Stimulated activated CD4-positive, alpha-beta T cell treated with anti-CD3 and anti-CD28 coated beads, TNF-alpha, amount 100 ng/mL, for 1 hour (primary cell): ENCODE measurements at places on chromosomes 7 and 10.

GRCh38 chr7:40324914-40325313 lies 190.1 kb downstream of the SUGCT start:
- no peak for DNase-seq

DNA sequence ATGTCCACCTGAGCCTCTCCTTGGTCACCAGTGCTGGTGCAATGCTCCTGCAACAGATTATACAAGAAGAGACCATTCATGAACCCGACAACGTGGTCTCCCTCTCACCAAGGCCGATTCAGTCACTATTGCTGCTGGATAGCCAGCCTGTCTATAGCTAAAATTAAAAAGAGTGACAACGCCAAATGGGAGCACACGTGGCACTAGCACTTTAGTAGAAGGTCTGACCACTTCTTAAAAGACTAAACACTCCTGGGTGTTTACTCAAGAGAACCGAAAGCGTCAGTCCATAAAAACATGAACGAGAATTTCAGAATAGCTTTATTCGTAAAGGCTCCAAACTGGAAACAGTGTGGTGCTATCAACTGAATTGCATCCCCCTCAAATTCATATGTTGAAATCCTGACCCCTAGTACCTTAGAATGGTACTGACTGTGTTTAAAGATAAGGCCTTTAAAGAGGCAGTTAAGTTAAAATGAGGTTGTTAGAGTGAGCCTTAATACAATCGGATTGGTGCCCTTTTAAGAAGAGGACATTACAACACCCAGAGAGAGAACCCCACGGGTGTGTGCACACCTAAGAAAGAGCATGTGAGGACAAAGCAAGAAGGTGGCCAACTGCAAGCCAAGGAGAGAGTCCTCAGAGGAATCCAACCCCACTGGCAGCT lies 4.4 kb upstream of the GALNTL5 start:
- no peak for DNase-seq

DNA sequence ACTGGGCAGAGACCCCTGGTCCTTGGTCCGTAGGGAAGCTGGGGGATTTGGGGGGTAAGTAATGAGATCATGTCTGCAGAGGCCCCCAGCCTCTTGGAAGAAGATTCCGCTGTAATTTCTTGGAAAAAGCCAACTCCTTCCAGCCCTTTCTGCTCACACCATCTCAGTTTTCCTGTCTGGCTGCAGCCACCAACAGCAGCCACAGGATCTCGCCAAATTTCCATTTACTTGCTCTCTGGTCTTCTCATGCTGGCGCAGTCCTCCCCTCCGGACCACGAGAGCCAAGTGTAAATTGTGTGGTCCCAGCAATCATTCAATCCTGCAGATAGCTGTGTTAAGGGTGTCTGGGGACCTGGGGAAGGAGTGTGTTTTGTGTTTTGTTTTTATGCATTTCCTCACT lies 49.6 kb downstream of the ASB13 start:
- no peak for DNase-seq

DNA sequence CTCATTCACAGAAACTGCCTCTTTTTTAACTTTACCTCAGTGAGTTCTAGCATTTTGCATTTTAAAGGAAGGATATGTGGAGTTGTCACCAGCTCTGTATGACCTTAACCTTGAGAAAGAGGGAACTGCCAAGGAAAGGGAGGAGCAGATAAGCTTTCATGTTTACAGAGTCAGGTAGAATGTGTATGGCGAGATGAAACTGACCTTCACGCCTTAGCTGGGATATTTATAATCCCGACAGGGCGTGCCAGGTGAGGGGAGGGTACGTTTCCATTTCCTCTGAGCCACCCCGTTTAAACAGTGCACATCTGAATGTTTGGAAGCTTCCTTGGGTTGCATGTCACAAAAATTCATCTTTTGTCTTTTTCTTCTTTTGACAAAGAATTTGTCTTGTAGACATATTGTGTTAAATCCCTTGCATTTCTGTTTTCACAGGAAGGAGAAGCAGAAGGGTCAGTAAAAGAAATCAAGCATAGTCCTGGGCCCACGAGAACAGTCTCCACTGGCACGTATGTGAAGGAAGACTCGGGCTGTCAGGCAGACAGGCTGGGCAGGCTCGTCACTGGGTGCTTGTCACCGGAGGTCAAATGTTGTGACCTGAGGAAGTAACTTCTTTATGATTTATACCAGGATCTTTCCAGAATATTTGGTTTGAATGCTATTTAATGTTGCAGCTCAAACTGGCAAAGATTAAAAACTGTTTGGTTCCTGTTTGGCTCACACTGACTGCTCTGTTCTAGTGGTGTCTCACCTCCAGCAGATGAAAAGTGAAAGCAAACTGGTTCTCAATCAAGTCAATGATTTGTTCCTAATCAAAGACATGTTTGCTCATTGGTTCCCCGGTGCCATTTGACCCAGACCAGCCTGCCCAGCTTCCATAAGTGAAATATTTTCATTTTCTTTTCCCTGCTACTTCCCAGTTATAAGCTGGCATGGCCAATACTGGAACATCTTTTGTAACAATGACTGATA lies 16.2 kb downstream of the OPTN start:
- DNase-seq = no peak

DNA sequence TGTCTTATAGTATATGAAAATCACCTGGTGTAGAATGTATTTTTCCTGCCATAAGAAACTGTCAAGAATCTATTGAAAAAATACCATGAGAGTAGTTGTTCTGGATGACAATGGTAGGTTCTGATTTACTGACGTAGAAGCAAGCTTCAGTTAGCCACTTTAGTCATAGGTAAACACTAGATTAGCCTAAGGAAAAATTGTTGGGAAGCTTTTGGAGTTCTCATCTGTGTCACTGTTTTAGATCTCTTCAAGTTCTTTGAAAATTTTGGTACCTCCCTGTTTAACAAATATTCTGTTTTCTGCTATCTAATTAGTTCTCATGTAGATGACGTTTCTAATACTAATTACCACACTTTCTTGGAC lies 131.8 kb downstream of the ADK start:
- no peak for DNase-seq

DNA sequence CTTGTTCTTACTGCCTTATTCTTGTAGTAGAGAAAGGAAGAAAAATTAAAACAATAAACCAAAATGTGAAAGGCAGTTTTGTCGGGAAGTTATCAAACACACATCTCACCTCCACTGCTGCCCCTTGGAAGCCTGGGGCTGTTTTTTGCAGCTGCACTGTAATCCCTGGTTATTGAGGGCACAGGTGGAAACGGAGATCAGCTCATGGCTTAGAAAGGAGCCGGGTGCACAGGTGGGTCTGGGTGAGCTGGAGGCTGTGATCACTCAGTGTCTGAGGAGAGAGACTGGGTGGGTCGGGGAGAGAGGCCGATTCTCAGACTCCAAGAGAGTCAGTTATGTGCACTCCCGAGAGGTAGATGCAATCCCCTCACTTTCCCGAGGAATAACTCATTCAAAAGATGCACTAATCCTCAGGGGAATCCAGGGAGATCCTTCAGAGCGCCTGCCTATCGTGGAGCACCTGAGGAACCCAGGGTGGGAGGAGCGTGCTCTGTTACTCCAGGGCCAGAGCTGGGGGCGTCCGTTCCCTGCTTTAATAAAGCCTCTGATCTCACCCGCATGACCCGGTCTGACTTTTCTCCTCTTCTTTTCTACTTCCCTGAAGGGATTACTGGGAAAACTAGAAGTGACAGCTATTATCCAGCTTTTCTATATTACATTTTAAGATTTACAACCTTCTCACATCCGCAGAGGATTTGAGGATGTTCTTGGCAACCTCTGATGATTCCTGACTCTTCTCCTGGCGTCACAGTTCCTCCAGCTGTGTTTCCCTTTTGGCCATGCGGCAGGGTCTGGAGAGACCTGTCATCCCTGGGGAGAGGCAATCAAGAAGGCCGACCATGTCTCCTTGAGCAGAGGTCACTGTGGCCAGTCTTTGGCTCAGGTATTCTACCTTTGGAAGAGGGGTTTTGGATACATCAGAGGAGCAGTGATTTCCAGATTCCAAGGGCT lies 82.1 kb downstream of the CAMK1D start:
- DNase-seq = no peak

GRCh38 chr7:44282601-44283171 lies 42.7 kb downstream of the CAMK2B start:
- DNase-seq = no peak

DNA sequence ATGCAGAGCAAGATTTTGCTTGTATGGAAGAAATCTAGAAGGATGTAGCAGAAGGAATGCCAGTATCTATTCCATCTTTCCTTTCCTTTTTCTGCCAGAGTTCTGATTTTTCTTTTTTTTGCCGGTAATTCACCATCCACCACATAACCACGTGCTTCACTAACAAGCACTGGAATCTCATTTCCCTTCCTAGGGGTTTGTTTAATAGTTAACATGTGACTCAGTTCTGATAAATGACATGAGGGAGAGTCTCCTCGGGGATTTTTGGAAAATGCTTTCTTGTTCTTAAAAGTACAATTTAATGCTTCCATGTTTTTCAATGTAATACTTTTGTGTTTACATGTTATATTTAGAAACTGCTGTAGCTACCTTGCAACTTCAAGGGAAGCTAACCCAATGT lies 590.2 kb downstream of the SH2D4B start:
- no peak for DNase-seq

DNA sequence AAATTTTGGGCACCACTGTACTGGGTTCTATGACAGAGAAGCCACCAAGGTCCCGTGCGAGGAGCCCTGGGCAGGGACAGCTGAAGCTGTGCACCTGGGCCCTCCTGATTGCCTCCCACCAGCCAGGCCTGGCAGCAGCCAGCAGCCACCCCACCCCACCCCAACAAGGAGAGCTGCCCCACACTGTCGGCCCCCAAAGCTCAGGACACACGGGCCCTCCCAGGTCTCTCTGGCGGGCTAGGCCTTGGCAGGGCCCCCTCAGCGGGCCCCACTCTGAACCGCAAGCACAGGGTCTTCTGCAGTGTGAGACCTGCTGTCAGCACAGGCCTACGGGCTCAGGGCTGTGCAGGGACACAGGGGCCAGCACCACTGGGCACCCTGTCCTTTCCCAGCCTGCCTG lies 5.5 kb downstream of the GPR146 start:
- DNase-seq = no peak
